ENCODE measurements at places on chromosomes 12 and 14.

DNA sequence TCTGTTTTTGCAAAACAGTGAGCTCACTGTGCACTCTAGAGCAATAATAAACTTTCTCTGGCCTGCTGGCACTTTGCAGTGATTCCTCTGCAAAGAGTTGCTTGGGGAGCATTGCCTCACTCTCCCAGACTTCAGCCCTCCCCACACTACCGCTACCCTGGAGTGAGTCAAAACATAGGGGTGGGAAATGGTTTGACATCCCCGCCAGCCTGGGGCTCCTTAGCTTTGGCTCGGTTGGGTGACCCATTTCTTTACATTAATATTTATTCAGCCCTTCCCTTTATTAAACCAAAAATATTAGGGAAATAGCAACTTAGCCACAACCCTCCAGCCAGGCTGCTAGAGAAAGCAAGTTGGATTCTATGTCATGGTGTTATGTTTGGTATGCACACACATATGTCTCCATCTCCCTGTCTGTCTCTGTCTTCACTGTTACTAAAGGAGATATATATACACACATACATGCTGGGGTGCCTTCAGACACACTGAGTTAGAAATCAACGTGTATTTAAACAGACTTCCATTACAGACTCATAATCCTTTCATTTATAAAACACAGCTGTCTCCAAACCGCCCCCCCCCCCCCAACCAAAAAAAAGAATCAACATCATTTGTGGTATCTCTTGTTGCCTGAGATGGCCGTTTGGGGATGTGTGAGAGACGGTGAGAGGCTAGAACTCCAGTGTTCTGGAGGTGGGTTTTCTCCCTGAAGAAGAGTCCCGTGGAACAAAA is 3.4 kb upstream of the IRF2BPL start:
- no peak for DNase-seq

GRCh38 chr14:80390906-80391305 is 179.6 kb upstream of the DIO2 start:
- no peak for DNase-seq

DNA sequence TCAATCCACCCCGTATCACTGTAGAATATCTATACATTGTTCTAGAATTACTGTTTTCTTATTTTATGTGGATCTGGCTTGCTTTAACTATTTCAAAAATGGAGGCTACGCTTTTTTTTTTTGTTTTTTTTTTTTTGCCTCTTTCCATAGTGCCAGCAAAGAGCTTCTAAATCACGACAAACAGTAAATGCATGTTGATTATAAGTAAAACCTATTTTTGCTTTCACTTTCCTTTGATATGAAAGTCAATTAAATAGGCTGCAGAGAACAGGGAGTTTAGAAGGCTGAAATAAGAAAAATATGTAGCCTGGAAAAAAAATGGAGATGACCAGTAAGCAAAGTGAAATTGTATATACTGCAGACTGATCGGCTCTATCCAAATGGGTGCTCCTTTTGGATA is 112.3 kb upstream of the AMIGO2 start:
- DNase-seq = peak; percentile 56

- no peak for DNase-seq
Observed at GRCh38 chr12:27285403-27285802, 41.3 kb downstream of the STK38L start.

- DNase-seq = no peak
Observed at GRCh38 chr12:132772606-132773005, 11.0 kb upstream of the ANKLE2 start.

DNA sequence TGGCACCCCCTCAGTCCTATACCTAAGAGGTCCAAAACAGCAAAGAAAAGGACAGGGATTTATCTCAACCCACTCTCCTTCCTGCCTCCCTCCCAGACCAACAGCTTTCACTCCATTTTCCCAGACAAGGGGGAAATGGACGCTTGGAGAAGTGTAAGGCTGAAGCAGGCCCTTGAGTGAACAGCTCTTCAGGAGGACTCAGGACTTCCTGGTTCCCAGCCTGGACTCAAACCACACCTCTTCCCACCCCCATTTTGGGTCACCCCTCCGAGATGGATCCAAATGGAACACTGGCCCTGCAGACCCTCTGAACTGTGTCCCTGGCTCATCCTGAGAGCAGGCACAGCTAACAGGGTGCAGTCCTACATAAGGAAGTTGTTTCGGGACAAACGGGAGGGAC is 2.7 kb downstream of the KMT2D start:
- peak; percentile 33 for DNase-seq

DNA sequence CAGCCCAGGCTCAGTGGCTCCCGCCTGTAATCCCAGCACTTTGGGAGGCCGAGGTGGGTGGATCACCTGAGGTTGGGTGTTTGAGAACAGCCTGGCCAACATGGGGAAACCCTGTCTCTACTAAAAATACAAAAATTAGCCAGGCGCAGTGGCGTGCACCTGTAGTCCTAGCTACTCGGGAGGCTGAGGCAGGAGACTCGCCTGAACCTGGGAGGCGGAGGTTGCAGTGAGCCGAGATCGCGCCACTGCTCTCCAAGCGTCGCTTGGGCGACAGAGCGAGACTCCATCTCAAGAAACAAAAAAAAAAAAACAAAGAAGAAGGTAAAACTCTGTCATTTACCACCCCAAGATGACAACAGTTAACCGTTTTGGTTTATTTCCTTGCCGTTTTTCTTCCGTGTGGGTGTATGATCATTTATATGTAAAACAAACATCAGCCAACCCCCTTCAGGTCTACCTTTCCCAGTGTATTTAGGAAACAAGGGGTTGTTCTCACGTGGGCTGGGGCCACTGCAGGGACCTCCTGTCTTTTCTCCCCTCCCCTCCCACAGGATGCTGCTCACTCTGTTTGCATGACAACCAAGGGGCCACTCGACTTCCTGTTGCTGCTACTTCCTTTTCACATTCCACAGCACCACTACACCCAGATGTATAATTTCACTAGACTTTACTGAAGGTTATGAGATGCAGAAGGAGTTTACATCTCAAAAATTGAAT is 13.6 kb downstream of the TTC9 start:
- DNase-seq = peak; percentile 24

GRCh38 chr14:69673104-69673503 is 61.7 kb downstream of the SUSD6 start:
- DNase-seq = no peak

GRCh38 chr14:29941401-29941800 is 13.8 kb upstream of the PRKD1 start:
- no peak for DNase-seq

DNA sequence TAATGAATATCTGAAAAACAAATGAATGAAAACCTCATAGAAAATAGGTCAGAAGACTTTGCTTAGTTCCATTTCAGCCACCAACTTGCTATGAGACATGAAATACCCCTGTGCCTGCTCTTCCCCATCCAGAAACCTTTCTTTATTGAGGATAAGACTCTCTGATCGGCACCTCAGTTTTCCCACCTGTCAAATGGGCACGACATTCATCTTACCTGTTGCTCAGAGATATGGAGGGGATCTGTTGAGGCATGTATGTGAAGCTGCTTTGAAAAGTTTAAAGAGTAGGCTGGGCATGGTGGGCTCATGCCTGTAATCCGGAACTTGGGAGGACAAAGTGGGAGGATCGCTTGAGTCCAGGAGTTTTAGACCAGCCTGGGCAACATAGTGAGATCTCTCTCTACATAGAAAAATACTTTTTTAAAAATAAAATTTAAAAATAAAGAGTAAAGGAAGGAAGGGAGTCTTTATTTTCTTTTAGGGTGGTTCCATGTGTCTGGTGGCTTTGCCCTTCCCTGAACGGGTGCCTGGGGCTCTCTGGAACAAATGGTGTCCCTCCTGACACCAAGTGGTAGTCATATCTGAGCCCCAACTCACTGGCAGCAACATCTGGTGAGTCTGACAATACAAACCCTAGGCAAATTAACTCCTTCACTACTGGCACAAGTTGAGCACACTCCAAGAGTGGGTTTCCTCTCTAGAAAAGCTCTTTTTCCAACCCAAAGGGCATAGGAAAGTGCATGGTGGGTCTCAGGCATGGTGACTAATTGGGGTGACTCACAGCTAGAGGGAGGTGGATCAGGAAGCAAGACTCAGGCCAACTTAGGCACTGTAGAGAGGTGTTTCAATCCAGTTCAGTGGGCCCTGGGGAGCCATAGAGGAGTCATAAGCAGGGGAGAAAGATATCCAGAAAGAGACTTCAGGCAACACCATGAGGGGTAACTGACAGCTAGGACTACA is 42.1 kb downstream of the MAP1LC3B2 start:
- no peak for DNase-seq

- DNase-seq = no peak
Observed at GRCh38 chr12:129566800-129567199, 337.0 kb downstream of the TMEM132D start.

DNA sequence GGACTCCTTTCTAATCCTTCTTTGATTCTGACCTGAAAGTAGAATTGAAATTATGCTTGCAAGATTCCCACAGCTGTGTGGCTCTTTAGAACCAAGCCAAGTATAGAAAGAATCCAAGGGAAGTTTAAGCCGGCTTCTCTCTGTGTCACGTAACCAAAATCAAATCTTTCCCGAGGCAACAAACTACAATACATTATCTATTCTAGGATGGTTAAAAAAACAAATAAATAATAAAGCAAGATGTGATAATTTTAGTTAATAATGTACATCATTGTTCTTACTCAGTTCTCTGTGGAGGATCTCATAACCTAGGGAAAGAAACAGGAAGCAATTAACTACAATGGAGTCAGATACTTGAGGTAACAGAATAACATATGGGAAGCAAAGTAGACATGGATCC is 78.1 kb upstream of the ST8SIA1 start:
- DNase-seq = no peak

DNA sequence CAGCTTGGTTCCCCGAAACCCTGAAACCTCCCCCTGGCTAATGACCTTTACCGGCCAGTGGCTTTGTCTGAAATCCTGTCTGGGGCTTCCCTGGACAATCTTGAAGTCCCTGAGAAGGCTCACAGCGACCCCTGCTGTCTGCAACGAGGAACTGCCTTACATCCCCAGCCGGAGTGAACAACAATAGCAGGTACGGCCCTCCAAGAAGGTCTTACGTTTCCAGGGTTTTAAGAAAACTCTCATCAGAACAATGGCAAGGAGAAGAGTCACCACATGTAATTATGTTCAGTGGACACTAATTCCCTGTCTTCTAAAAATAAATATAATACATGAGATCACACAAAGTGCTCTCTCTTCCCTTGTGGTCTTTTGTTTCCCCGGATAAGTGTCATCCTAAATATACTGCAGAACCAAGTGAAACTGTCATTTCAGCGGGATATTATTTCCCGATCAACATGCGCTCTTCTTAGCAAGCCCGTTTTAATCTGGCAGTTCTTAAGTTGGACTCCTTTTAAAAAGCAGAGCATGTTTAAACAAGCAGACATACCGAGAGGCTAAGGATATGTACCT is 53.3 kb downstream of the RBM19 start:
- peak; percentile 69 for DNase-seq

GRCh38 chr14:88488081-88488480 is 66.7 kb downstream of the PTPN21 start:
- no peak for DNase-seq

GRCh38 chr12:50536831-50537537 is 32.2 kb downstream of the DIP2B start:
- DNase-seq = no peak

- no peak for DNase-seq
Observed at GRCh38 chr14:94027566-94028449, 1.7 kb downstream of the OTUB2 start.

GRCh38 chr12:24551163-24551786 is 397.6 kb downstream of the BCAT1 start:
- DNase-seq = no peak

GRCh38 chr12:59668674-59669073 is 72.8 kb downstream of the SLC16A7 start:
- no peak for DNase-seq

GRCh38 chr14:92719890-92720323 is 28.5 kb downstream of the LGMN start:
- no peak for DNase-seq

DNA sequence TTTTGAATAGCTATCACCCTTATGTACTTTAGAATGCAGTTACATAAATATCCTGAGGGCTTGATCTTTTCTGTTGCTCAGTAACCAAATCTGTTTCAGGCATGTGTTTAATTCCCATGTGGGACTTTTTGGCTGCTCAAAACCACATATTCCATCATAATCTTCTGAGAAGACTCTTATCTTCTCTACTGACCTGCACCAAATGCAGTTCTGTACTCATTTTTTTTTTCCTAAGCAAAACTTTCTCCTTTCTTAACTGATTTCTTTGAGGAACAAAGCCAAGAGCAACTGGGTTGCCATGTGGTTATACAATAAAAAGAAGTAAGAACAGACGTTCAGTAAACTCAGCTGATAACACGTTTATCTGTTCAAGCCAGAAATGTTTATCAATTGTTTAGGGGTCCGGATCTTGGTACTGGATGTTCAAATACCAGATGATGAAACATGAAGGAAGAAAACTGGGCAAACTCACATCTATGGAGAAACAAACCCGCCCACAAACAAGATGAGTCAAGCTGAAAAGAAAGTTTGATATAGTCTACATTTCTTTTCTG is 50.1 kb downstream of the TMEM132C start:
- DNase-seq = no peak

GRCh38 chr14:69005432-69006148 is 26.5 kb upstream of the ACTN1 start:
- no peak for DNase-seq

- DNase-seq = no peak
Observed at GRCh38 chr14:77707355-77707723, 484 bp downstream of the ALKBH1 start.

GRCh38 chr14:103279142-103280025 is 54.7 kb upstream of the EIF5 start:
- DNase-seq = no peak

DNA sequence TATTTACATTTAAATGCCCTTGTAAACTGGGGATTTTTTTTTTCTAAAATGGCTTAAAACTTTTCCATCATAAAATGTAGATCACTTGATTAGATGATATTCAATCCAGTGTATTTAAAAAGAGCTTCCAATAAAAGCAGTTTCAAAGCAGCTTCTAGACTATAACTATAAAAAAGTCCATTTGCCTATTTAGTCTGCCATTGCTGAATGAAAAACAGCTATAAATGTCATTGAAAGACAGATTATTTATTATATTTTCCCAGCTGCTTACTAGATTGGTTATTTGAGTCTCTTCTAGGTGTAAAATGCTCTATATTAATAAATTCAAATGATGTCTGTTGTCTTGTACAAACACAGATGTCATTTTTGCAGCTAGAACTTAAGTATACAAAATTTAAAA is 414.8 kb downstream of the RMST start:
- no peak for DNase-seq

GRCh38 chr12:44287545-44287944 is 451.7 kb downstream of the TMEM117 start:
- no peak for DNase-seq

All from natural killer cell (primary cell).